ENCODE measurements at places on chromosomes 2 and 18.
A peak's percentile ranks its signal among the peaks of the same experiment; 100 is the strongest.

DNA sequence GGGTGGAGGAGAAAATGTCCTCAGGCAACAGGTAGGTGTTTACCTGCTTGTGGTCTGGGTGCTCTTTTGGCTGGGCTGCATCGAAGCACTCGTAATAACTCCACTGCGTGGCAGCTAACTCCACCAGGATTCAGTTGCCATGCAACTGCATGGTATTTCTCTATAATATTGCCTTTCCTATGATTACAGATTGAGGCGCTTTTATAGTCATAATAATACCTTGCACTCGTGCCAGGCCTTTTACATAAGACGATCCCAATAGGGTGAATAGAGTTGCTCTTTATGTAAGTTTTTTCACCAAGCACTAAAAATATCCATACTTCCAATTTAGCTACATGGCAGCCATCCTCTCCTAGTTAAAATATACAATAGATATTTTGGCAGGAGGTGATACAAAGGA is 19.7 kb upstream of the NYAP2 start:
- no peak for DNase-seq

- no peak for DNase-seq
These were observed 3.5 kb downstream of the CRIM1 start for GRCh38 chr2:36359067-36359466.

- no peak for DNase-seq
These were observed 320.6 kb downstream of the LPIN1 start for GRCh38 chr2:12066986-12067385.

DNA sequence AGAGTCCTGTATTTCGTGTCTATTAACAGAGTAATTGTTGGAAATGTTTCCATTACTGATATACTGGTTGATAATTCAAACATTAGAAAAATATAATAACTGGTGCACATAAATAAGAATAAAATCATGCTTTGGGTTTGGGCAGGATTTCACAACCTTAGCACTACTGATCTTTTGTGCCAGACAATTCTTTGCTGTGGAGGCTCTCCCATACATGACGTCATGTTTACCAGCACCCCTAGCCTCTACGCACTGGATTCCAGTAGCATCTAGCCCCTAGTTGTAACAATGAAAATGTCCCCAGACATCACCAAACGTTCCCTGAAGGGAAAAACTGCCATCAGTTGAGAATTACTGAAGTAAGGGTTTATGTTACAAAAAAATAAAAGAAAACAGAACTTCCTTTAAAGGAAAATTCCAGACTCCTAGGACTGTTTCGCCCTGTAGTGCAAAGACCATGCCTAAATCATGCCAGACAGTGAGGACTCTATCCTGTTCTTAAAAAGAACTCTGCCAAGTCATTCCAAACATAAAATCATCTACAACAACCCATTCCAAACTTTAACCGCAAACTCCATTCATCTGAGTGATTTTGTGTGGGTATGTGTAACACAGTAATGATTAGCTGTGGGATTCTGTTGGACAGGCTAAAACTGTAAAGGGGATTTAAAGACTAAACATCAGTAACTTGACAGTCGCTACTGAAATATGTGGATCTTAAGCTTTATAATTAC is 313.4 kb upstream of the CCDC68 start:
- DNase-seq, result peak; percentile 38

GRCh38 chr2:118786746-118787145 is 60.7 kb downstream of the EN1 start:
- DNase-seq, result no peak

DNA sequence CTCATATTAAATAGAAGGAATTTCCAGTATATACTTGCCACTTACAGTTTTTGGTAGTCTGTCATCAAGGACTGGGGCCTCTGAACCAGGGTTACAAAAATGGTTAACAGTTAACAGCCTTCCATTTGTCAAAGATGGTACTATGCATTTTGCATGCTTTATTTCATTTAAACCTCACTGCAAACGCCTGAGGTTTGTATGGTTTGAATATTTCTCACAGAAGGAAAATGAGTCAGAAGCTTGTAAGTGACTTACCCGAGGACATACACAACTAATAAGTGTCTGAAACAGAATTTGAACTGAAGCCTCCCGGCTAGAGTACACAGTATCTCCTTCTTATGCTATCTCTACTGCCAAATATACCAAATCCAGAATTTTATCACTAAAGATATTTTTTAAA is 1593.5 kb upstream of the ACVR2A start:
- peak; percentile 17 for DNase-seq

- DNase-seq, result no peak
These were observed 56.5 kb upstream of the NCOA1 start for GRCh38 chr2:24434541-24434940.

DNA sequence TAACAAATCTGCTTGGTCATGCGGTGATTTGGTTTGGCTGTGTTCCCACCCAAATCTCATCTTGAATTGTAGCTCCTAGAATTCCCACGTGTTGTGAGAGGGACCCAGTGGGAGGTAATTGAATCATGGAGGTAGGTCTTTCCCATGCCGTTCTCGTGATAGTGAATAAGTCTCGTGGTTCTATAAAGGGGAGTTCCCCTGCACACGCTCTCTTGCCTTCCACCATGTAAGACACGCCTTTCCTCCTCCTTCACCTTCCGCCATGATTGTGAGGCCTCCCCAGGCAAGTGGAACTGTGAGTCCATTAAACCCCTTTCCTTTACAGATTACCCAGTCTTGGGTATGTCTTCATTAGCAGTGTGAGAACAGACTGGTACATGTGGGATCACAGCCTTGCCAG is 36.7 kb downstream of the TRABD2A start:
- DNase-seq, result no peak

- DNase-seq, result peak; percentile 53
These were observed 36.7 kb downstream of the SLC9A4 start for GRCh38 chr2:102509749-102510148.

DNA sequence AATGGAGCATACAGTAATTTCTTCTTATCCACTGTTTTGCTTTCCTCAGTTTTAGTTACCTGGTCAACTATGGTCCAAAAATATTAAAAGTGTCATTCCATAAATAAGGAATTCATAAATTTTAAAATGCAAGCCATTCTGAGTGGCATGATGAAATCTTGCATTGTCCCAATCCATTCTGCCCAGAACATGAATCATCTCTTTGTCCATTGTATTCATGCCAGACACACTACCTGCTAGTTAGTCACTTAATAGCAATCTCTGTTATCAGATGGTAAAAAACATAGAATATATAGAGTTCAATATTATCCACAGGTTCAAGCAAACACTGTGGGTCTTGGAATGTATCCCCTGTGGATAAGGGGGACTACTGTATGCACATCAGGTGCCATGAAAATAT is 872.2 kb upstream of the NXPH2 start:
- DNase-seq, result no peak

DNA sequence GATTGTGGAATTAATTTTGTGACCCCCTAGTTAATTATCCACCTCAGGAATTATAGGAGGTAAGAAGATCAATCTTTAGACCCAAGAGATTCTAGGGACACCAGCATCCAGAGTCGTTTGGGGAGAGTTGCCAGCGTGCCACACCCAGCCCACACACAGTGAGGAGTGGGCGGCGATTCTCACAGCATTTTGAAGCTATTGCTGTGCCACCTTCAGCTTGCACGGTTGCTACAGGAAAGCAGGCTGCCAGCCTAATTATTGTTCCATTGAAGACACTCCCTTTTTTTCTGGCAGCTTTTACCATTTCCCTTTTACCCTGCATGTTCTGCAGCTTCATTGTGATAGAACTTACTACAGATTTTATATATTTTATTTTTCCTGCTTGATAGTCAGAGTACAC is 13.1 kb upstream of the MYL12A start:
- no peak for DNase-seq

DNA sequence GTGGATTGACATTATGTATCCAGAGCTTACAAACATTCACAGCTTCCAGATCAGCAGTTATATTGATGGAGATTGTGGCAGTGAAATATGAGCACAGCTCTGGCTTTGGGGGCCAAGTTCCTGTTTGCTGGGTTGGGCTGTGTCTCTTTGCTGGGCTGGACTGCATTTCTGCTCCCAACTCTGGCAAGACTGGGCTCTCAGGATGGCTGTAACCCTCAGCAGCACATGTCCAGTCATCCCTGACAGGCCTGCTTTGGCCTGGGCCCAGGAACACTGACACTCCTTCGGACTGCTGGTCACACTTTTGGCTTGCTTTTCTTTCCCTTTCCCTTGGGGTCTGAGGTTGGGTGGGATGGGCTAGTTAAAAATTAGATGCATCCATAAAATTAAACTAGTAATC is 17.9 kb upstream of the VPS4B start:
- peak; percentile 13 for DNase-seq

GRCh38 chr2:126930970-126931590 is 32.4 kb downstream of the TEX51 start:
- no peak for DNase-seq
